ENCODE measurements at places on chromosomes 11 and 22.
A peak's percentile ranks its signal among the peaks of the same experiment; 100 is the strongest.

- DNase-seq = no peak
Observed at GRCh38 chr11:95345651-95346050, 114.6 kb upstream of the SESN3 start.

DNA sequence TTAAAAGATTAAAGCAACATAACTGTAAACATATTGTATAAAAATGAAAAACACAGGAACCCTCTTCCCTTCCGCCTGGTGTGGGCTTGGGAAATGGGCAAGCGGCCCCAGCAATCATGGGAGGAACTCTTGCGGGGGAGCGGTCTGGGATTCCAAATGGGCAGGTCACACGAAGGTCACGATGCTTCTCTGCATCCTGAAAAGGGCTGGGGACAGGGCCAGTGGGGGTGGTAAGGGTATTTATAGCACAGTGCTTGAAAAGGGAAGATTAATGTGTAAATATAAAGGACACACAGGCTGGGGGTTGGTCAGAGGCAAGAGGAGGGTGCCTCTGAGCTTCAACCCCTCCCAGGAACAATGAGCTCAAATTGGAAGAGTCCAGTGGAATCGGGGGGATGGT, 46.9 kb upstream of the OR4B1 start:
- no peak for DNase-seq

DNA sequence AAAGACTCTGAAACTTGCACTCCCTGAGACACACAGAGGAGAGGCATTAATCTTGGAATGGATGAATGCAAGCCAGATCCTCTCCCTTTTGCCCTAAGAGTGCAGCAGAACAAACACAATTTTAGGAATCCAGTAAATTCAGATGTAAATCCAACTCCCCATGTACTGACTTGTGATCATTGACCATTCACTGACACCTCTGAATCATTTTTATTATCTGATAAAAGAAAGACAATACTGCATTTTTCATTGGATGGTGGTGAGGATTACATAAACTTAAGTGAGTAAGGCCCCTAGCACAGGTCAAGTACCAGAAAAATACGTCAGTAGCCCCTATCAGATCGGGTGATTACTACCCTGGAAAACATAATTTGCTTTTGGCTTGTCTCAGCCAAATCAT, 782.9 kb upstream of the API5 start:
- DNase-seq = no peak

- no peak for DNase-seq
Observed at GRCh38 chr22:23837496-23837859, 1.3 kb downstream of the DERL3 start.

- peak; percentile 71 for DNase-seq
Observed at GRCh38 chr11:11931461-11932055, 76.9 kb downstream of the DKK3 start.

GRCh38 chr22:50583294-50583861, 729 bp upstream of the CHKB start:
- no peak for DNase-seq

GRCh38 chr11:65151331-65151899, 17.1 kb upstream of the SYVN1 start:
- DNase-seq = no peak

GRCh38 chr11:1305501-1306056, 3.9 kb downstream of the TOLLIP start:
- no peak for DNase-seq

GRCh38 chr11:47907499-47907898, 59.3 kb upstream of the NUP160 start:
- no peak for DNase-seq

DNA sequence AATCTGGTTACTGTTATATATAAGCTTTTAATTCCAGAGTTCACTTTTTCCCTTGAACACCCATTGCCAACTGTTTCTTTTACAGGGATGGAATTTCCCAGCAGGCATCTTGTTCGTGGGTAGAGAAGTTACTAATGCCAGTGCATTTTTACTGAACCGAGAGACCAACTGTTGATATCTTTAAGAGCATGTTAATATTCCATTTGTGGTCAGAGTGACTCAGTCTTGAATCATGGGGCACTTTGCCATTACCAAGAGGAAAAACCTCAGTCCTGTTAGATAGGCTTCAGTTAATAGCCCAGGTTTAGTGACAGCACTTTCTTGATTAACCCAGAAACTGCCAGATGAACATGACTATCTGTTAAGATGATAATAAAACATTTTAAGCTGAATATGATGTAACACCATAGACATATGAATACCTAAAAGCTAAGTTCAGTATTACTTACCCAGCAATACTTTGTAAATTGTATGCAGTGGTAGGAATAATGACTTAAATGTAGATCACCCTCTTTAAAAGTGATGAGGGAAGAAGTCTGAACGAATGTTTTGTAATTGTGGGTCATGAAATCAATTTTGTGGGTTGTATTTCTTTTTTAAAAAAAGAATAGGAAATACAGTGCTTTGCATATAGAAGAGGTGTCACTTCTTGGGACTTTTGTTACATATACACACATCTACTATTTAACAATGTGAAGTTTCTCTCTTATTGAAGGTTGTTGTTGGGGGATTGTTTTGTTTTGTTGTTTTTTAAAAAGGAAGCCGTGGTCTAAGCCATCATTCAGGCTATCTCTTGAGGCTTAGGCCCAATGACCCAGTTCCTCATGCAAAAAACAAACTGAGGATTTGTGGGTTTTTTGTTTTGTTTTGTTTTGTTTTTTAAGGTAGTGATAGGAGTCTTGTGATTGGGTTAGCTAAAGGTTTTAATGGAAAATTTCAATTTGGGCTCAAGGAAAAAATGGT, 79.2 kb upstream of the GRIK4 start:
- DNase-seq = peak; percentile 84

- no peak for DNase-seq
Observed at GRCh38 chr22:45897736-45898135, 79.2 kb downstream of the WNT7B start.

- DNase-seq = no peak
Observed at GRCh38 chr22:30031764-30032455, 48.4 kb upstream of the HORMAD2 start.

DNA sequence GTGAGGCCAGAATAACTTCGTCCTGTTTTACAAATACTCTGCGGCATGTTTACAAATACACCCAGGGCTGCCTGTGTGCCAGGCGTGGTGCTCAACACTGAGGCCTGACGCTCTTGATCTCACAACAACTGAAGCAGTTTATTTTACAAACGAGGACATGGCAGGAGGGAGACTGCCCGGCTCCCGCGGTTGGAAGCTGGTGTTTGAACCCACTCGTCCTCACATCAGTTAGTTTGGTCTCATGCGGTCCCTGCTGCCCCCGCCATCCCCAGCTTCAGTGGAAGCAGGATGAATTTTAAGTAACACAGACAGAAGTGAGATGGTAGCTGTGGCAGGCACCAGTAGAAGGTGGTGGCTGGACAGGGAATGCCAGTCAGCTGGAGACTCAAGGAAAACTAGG, 16.4 kb downstream of the KIAA0930 start:
- DNase-seq = no peak

- no peak for DNase-seq
Observed at GRCh38 chr11:33480626-33481025, 220.0 kb downstream of the C11orf91 start.

- DNase-seq = no peak
Observed at GRCh38 chr22:21736084-21736642, 569 bp upstream of the YPEL1 start.

DNA sequence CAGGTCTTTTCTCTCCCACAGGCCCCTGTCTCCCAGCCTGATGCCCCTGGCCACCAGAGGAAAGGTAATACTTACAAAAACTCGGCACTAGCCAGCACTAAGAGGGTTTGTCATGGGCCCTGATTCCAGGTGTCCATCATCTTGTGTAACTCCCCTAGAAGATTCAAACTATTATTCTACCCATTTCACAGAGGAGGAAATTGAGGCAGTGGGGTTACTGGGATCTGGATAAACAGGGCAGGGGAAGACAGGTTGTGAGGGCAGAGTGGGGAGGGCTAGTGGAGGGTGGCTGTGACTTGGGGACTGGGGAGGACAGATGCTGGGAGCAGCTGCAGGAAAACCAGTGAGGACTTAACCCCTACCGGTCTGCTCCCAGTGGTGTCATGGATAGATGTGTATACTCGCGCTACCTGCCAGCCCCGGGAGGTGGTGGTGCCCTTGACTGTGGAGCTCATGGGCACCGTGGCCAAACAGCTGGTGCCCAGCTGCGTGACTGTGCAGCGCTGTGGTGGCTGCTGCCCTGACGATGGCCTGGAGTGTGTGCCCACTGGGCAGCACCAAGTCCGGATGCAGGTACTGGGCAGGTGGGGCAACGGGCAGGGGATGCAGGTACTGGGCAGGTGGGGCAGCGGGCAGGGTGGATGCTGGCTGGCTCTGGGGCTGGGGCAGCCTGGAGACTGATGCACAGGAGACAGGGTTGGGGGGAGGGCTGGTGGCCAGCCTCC, 1.2 kb downstream of the VEGFB start:
- no peak for DNase-seq

DNA sequence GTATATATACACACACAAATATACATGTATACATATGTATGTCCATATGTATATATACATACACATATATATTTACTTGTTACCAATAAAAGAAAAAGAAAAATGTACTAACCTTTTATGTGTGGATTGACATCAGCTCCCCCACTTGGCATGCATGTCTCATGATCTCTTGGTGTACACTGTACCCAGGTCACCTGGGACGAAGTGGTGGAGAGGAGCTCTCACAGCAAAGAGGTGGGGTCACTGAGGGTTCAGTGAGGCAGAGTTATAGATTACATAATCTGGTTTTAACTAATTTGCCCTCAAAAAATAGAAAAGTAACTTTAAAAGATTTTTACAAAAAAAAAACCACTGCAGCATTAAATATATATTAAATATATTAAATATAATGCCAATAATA, 15.5 kb upstream of the USP47 start:
- DNase-seq = no peak

DNA sequence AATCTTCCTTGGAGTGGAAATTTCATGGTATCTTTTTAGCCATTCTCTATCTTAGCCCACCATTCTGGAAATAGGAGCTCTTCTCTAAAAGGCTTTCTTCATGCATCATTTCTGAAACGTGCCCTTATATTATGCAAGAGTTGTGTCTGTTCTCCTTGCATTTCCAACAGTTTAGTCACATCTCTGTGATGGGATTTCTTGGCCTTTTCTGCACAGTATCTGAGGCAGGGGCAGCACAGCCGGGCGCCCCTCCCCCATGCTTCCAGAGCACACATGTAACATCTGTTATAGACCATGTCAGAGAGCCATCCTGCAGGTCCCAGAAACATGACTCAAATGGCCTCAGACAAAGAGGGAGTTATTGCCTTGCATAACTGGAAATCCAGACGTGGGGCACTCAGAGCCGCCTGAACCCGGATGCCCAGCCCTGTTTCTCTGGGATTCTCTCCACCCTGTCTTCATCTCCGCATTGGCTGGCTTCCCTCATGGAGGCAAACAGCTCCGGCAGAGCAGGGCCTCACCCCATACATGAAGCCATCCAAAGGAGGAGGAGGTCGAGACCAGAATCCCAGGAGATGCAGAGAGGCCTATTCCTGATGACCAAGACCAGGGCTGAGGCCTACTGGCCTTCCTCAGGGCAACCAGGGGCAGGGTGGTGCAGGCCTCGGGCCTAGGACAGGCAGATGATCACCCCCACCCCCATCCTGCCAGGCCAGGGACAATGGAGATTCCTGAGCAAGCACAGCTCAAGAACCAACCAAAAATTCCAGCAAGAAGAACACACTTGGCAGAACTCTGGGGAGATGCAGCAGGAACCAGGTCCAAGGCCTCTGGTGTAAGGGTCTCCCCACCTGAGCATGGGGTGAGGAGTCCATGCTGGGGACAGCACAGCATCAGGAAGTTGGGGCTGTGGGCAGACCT, 61.3 kb downstream of the IGLL5 start:
- DNase-seq = no peak

GRCh38 chr22:43039800-43040199, 24.9 kb upstream of the PACSIN2 start:
- no peak for DNase-seq

DNA sequence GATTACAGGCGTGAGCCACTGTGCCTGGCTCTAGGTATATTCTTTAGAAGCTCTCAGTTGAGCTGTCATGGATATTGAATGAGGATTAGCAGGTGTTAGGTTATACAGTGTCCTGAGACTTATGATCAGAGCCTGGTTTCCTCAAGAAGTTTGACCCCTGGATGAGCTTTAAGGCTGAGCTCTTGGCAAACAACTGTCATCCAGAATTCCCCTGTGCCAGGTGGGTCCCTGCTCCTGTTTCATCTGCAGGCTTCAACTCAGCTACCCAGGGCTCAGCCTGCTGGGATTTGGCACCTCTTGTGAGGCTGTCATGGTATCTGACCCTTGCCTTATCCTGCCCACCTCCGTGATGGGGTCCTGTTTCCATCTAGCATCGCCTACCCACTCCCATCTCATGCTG, 24.3 kb downstream of the SERPINH1 start:
- no peak for DNase-seq

GRCh38 chr22:41544671-41545476, 604 bp upstream of the POLR3H start:
- DNase-seq = peak; percentile 31

DNA sequence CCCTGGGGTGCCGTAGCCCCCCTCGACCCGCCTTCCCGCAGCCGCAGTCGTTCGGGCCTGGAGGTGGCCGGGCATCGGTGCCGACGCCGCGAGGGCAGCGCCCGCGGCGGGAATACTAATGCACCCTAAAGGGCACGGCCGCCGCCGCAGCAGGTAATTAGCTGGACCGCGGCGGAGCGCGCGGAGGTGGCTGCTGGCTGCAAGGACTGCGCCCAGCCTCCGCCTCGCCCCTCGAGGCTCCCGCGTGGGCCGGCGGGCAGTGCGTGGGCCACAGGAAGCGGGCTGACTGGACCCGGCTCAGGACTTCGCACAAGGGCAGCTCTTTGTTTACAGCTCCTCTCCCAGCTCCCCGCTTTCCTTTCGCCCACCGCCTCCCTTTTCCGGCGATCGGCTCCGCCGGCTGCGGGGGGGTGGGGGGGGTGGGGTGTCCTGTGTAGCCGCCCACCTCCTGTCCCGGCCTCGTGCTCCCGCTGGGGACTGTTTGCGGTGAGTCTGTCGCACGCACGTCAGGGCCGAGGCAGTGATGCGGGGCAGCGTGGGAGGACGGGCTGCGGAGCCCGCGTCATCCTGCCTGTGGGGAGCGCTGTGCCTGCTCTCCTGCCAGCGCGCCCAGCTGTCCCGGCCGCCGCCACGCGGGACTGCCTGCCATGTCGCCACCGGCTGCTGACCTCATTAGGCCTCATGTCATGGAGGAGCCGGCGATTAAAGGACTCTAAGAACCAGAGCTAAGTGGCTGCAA, 53.2 kb downstream of the GRIK4 start:
- DNase-seq = no peak

- DNase-seq = no peak
Observed at GRCh38 chr22:32106930-32107329, 52.2 kb downstream of the C22orf42 start.

DNA sequence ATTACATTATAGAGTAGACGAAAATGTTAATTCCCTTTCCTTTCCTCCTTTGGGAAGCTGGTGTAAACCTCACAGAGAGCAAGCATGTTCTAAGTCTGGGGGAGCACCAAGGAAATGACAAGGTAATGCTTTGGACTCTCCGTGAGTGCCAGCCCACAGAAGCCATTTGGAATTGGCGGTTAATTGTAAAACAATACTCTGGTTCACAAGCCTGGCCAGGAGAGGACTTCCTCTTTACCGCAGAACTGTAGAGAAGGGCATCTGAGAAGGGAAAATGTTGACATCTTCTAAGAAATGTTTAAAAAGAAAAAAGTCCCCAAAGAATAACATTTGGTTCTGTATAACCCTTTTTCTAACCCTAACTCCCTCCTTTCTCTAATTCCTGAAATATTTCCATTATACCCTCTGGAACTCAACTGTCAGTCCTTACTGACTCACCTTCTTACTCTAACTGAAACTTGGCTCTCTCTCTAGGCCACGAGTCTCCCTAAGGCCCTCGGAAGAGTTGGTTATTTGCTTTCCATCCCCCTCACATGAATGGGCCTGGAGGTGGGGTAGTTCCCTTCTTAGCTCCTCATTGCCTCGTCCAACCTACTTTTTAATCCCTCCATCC, 379.8 kb downstream of the SOX6 start:
- no peak for DNase-seq

All from SJCRH30 (cell line).